ENCODE measurements at places on chromosomes 5 and 9.

DNA sequence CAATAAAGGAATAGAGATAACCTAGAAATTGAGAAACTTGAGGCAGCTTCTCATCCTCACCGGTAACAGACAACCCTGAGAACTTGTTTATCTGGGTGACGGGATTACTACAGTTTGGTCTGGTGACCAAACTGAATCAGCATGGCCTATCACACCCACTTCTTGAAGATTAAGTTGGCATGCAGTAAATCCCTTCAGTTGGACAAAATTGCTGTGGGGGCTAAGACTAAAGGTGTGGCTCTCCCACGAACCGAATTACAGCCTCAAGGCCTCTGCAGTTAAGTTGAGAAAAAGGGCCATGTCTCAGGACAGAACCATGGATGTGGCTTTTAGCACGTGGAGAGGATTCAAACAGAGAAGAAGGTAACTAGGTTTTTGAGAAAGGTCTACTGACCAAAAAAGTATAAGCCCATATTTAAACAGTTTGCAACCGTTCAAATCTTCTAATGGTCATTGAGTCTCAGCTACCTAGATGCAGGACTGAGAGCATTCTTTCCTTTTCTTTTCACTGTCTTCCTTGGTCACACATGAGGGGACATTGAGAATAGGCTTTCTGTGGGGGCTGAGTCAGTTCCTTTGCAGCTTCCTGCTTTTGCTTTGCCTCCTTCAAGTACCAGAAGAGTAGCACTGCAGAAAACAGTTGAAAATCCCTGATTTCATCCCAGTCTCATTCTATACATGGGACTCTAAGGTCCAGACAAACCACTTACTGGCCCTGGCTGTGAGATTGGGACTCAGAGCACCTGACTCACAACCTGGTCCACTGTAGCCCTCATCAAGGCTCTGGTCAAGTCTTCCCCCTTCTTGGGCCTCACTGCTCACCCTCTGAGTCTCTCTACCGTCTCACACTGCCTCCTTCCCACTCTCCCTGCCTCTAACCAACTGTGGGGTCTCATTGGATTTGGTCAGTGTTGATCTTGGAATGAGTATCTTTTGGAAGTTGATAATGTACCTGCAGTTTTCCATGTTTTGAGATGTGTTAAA is 30.9 kb downstream of the PDE6A start:
- no peak for DNase-seq

- no peak for DNase-seq
These were observed 97.3 kb downstream of the PRRT1B start for GRCh38 chr9:131642496-131643083.

DNA sequence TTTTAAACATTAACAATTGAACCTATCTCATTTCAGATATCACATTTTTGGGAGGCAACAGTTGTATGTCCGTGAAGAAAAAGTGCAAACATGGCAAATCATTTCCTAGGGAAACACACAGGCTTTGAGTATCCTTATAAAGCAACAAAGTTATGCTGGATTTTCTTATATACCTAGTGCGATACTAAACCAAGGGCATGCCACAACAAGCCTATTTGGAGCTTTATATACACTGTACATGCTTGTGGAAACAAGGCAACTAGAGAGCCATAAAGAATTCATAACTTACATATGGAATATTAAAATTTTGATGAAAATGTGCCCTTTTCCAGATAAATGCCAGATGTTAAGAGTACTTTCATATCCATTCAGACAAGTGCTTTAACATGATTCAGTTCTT is 191.4 kb downstream of the DCP2 start:
- DNase-seq, result no peak

- DNase-seq, result no peak
These were observed 275.1 kb upstream of the MPDZ start for GRCh38 chr9:13554626-13555025.

DNA sequence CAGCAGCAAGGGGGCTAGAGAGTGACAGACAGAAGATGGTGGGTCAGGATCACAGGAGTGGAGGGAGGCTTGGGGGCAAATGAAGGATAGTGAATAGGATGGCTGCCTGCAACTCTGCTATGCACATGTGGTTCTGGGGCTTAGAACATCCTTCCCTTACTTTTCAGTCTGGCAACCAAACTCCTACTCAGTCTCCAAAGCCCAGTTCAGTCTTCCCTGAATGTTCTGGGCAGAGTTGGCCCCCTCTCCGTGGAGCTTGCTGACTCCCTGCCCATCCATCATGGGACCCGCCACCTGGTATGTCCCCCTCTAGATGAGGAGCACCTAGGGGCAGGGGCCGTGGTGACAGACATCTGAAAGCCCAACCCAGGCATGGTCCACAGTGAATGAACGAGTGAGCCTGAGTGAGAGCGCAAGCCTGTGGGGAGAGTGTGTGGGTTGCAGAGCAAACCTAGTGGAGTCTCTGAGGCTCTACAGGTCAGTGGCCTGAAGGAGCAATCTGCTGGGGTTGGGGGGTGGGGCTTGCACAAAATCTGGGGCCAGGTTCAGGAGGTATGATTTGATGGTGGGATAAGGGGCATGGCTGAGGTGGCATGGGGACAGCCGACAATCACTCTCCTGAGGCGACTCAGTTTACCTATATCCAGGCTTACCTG is 180.6 kb downstream of the FGF18 start:
- DNase-seq, result no peak

DNA sequence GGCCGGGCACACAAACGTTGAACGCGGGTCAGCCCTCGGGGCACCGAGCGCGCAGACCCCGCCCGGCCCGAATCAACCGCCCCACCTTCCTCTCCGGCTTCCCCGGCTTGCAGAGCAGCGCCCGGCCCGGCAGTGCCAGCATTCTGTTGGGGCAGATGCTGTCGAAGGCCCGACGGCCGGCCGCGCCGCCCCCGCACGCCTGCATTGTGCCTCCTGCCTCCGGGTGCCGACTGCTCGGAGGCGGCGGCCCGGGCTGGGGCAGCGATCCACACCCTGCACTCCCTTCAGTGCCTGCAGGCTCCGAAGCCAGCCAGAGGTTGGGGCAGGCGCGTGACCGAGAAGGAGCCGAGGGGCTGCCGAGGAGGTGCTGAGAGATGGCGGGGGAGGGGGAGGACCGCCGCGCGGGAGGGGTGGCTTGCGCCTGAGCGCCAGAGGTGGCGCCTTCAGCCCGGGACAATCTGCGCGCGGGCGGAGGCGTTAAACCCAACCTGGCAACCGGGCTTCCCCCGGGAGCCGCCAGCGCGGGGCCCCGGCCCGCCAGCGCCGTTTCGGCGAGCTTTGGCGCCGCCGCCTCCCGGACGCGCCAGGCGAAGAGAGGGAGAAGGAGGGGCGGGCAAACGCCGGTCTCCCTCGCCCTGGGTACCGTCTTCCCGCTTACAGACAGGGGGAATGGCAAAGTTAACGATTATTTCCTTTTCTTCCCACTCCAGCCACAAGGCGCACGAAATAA is at the start of gene MCIDAS:
TSS of gene MCIDAS (minus strand) at position 382 of the 730 bp plus-strand sequence. CDS start at position 205, 177 bp downstream.
- DNase-seq, result no peak
